NCI-H446 (cell line): ENCODE measurements at places on chromosomes 4 and X.

- DNase-seq = no peak
Observed at GRCh38 chr4:3256230-3257102, 7.5 kb downstream of the MSANTD1 start.

DNA sequence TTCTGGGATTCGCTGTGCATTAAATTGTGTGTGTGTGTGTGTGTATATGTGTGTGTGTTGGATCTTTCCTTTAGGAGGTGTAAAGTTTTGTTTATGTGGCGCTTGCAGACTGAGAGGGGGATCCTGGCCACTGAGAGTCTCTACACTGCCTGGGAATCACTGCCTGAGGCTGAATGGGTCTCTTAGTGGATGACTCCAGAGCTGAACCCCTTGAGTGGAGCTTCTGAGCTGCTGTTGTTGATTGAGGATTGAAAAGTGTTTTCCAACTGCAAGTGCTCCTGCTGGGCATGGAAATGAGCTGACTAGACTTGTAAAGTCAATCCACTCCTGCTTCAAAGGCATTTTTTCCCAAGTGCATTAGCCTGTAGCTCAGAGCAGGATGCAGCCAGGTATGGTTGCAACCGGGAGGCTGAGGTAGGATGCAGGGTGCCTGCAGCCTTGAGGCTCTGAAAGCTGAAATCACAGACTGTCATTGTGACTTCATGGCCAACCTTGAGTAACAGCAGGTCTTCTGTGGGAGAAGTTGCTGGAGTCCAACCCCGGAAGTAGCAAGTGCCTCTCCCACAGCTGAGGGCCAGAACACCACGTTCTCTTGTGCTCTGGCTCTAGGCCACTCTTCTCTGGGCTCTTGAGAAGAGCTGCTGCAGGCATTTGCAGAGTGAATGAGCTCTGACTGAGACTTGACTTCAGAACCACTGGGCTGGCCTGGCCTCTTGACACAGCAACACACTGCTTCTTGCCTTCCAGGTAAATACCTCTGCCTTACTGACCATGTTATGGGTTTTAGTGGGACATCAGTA lies at the start of gene TBX22:
TBX22 (plus strand) TSS at position 613 of the 800 bp plus-strand sequence. CDS start 7,517 bp downstream, outside the sequence.
- no peak for DNase-seq

DNA sequence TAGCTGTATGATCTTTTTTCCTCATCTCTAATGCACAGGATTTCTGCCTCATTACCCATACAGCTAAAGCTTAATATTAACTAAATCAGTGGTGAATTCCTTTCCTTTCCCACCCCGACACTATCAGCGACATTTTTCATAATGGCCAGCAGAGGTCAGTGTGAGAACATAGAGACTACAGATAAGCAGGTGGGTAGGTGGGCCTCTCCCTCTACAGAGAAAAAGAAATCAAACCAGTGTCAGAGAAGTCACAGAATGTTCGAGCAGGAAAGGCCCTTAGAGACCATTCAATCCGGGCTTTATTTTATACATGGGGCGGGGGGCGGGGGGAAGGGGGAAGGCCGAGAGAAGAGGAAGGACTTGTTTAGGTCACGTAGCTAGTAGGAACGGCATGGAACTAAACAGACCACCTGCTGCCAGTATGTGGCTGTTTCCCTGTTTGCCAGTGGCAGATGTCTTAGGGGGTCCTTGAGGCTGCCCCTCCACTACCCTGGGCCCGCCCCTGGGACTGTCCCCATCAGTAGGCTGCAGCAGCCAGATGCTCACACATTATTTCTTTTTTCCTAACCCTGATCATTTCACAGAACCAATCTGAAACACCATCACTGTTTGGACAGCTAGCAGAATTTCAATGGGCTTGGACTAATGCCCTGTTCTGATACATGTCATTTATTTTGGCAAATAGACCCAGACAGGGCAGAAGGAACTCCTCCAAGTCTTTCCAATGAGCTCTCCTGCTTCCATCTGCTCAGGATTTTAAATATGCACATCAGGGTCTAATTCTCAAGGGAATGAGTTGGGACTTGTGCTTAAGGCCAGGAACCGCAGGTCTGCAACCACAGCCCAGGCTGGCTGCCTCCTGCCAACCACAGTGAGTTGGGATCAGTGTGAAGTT lies 133.4 kb downstream of the ATG4A start:
- DNase-seq = peak; percentile 82

DNA sequence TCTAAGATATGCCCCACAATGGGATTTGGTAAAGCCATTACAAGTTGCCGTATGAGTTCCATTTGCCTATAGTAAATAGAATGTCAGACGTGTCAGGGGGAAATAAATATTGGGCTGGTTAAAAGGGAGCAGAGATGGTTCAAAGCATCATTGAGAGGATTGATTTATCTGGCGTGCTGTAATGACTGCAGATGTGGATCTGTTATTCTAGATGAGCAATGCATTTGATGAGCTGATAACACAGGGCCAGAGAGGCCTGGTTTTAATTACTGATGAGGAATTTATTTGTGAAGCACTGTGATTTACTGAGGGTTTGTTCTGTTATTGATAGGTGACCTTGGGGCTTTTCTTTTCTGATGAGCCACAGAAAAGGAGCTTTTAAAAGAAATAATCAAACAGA lies 62.5 kb downstream of the DACH2 start:
- no peak for DNase-seq

DNA sequence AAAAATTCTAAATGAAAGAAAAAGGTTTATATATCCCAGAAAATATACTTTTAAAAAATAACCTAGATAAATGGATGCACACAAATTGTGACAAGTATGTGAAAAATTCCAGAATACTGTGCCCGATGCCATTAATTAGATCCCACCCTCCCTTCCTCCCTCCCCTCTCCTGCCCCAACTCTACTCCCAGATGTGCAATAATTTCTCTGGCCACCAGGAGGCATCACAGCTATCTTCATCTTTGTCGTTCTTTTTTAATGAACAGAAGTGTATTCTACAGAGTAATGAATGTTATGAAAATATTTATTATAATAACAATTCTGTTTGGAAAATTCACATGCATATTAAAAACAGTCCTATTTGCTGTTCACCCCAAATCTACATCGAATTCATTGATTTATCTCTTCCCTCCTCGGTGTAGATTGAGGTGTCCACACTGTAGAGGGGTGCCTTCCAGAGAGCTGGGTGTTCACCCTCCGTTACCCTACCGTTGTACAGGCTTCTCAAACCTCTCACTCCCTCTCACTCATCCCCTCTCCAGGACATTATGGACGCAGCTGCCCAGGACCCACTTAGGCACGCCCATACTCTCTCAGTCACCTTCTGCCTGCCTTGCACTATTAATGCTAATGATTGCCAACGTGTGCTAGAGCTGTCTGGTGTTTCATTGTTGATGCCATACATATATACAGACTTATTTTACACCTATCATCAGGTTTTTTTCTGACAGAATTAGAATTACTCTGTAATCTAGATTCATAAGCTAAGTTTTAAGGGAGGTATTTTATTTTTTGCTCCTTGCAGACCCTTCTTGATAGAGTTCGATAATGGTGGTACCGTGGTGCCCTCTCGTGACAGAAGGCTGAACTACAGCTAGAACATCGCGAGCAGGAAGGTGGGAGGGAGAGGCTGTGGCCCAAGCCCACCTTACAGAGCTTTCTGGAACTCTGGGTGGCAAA lies 14.1 kb downstream of the RAB40AL start:
- peak; percentile 58 for DNase-seq

DNA sequence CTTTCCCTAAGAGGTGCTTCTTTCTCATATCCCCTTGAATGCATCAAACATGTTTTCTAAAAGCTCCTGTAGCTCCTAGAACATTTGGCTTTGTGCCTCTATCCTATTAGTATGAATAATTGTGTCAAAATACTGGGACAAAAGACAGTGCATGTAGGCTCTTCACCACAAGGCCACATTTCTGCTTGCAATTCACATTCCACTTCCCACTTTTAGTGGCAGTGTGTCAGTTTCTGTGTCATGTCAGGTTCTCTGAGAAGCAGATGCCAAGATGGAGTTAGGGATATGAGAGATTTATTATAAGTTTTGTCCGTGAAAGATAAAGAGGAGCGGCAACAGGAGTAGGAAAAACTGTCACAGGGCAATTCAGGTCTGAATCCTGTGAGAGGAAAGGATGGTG lies 61.3 kb upstream of the GPRIN3 start:
- DNase-seq = no peak

GRCh38 chrX:17459008-17459611 lies 84.1 kb downstream of the NHS start:
- DNase-seq = peak; percentile 86

DNA sequence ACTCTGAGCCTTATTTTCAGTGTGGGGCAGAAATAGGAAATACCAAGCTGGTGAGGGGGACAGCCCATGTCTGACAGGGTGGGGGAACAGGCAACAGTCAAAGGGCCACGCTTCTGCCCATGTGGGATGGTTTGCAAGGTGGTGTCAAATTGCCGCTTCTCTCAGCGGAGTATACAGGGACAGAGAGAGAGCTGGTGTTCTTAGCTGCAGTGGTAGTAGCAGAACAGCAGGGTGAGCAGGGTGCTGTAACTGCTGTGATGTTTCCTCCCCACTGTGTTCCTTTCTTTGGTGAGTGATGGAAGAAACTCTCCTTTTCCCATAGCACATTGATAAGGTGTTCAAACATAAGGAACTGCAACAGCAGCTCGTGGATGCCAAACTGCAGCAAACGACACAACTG lies 37.9 kb downstream of the RBBP7 start:
- no peak for DNase-seq

- DNase-seq = no peak
Observed at GRCh38 chrX:139039041-139039440, 327.5 kb upstream of the FGF13 start.

GRCh38 chr4:184387351-184387750 lies 87.0 kb downstream of the IRF2 start:
- no peak for DNase-seq

DNA sequence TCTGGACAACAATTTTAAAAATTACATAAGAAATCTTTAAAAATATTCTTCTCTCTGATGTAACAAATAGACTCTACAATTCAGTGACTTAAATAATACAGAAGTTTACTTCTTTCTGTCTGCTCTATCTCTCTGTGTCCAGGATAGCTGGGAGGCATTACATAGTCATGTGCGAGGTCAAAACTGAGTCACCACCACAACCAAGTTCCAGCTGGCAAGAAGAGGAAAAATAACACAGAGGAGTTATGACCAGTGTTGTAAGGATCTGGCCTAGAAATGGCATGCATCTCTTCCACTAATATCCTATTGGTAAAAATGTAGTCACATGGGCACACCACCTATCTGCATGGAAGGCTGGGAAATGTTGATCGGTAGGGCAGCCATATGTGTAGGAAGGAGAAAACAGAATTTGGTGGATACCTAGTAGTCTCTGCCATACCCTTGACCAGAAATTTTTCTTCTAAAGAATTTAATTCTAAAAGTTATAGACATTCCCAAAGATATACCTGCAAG lies 39.4 kb upstream of the WDFY3 start:
- no peak for DNase-seq

- DNase-seq = no peak
Observed at GRCh38 chrX:110051559-110051958, 48.6 kb downstream of the TMEM164 start.

DNA sequence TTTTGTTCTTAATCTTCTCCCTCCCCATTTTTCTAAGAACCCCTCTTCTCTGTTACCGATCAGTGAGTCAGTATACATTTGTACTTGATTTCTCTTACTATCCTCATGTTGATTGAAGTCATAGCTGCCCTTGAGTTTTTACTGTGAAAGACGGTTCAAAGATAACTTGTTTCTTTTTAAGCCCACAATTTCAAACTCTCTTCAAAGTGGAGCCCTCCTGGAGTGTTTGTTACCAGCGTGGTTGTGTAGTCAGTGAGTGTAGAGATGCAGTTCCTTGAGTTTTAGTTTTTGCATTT lies 7.9 kb downstream of the PPP1R3F start:
- no peak for DNase-seq

DNA sequence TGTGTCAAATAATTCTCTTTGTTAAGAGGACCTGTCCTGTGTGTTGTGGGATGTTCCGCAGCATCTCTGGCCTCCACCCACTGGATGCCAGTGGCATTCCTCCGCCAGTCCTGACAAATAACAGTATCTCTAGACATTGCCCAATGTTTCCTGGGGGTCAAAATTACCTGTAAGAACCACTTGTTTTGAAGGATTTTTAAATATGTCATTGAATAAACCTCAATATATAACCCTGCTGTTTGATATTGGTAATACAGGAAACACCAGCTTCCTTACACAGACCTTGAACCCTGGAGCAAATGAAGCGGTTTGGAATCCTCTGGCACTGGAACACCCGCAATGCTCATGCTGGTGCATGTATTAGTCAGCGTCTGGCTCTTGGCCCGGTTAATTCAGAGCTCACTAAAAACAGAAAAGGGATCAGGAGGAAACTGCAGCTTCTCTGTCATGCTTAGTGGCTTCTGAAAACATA lies 101.3 kb downstream of the TBL1X start:
- DNase-seq = peak; percentile 30

DNA sequence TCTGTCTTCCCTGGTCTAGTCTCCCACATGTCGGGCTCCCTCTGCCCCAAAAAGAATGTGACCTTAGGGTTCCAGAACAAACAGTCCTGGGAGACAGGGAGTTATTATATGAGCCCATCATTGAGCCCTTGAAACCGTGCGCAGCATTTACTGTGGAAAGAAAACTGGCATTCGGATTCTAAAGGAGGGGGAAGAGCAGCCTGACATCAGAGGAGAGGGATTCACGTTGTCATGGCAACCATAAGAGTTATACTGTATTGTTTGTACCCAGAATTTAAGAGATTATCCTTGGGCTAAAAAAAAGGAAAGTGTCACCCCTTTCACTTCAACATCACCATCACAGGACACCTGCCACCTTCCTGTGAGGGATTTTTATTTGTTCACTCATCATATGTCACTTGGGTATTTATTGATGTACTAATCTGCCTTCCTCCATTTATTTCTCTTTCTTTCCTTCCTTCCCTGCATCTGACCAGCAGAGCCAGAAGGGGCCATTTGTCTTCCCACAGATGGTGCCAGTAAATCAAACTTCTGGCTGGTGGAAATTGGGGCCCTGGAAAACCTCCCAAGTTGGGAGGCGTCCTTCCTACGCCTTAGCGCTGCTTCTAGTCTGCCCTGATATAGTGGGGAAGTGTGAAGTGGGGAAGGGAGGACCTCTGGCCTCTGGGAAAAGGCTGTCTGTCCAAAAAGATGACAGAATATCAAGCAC lies 64.9 kb upstream of the FRMPD3 start:
- DNase-seq = no peak

DNA sequence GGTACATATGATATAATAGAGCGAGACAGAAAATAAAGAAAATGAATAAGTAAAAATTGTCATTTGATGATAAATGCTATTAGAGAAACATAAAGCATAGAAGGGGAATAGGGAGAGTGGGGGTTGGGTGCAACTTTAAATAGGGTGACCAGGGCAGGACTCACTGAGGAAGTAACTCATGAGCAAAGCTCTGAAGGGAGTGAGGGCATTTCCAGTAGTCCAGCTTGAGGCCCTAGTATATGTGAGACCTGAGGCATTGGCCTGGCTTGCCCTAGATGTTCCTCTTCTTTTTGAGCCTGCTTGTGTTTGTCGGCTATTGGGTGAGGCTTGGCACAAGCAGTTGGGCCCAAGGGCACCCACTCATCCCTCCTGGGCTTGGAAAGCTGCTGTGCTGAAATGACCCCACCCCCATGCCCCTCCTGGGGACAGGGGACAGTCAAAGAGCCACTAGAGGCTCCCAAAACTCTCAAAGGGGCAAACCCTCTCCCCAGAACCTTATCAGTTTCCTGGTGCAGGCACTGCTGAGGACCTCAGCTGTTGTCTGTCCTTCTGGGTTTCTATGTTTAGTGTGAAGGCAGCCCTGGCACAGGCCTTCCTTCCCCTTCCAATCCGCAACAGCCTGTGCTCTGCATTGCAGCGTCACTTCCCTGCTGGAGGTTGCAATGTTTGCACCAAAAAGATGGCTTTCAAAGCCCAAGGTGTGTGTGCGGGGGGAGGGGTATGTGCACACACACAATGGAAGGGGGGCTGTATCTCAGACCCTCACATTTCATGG lies 40.1 kb downstream of the APLN start:
- no peak for DNase-seq
